ENCODE measurements at places on chromosomes 11 and 22.
A peak's percentile ranks its signal among the peaks of the same experiment; 100 is the strongest.

GRCh38 chr11:87299041-87299481 is 261.3 kb downstream of the TMEM135 start:
- no peak for DNase-seq

DNA sequence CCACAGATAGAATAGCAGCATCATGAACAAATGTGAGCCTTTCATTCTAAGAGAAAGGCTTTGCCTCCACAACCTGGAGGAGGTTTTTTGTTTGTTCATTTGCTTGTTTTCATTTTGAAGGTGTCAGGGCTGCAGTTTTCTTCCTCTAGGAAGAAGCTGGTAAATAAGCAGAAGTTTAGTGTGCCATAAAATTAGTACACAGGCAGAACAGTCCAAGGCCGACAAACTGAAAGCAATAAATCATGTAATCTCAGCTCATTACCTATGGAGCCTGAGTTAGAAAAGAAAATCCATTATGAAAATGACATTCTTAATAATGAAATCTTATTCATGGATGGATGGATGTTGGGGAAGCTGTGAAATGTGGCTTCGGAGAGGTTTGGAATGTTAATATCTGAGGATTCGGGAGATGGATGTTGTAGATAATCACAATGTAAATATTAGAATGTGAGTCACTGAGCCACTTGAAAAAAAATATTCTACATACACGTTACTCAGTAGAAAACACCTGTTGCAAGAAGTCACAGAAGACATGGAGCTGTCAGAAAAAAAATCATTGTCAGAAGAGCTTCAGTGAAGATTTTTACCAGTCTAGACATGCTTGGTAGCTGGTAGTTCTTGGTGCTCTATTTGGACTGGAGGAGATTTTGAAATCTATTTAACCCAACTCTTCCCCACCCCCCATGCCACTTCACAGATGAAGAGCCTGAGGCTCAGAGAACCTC is 15.0 kb upstream of the ZDHHC13 start:
- no peak for DNase-seq

- no peak for DNase-seq
Measured at GRCh38 chr11:47325271-47326041, 27.0 kb downstream of the MYBPC3 start.

- DNase-seq, result peak; percentile 20
Measured at GRCh38 chr11:35165423-35166368, 26.7 kb downstream of the CD44 start.

- no peak for DNase-seq
Measured at GRCh38 chr11:116533186-116533825, 239.5 kb downstream of the BUD13 start.

- peak; percentile 15 for DNase-seq
Measured at GRCh38 chr11:92707173-92707619, 262.3 kb upstream of the MTNR1B start.

DNA sequence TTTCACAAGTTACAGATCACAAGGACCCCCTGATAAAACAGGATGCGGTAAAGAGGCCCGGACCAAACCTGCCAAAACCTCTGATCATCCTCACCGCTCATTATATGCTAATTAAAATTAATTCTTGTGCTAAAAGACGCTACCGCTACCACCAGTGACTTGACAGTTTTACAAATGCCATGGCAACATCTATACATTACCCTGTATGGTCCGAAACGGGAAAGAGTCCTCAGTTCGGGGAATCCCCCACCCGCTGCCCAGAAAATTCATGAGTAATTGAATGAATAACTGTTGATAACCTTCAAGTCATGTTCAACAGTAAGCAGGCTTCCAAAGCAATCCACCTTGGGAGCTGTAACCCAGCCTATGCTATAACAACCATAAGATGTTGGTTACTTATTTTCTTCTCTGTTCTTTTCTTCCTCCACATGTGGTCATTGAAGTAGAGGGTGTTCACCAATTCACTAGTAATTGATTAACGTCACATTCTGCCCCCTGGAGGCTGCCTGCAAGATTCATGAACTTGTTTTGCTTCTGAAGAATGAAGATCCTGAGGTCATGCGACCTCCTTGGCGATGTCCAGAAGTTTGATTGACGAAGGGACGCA is 20.6 kb downstream of the APOBEC3H start:
- DNase-seq, result peak; percentile 74

GRCh38 chr11:134071306-134071705 is 2.4 kb downstream of the JAM3 start:
- DNase-seq, result no peak

DNA sequence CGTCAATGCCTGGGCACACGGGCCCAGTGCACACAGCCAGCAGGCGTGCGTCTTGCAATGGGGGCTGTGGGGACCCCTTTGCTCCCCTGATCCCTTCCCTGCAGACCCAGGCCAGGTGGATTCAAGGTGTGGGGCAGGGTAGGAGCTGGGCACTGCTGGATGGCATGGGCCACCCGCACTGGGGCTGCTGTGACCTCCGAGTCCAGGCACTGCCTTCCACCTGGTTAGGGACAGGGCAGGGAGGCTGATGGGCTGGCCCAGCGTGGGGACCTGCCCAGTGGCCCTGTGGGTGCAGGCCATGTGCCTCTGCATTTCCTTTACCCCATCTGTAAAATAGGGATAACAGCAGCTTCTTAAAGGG is 22.9 kb downstream of the KCNQ1 start:
- DNase-seq, result no peak

- no peak for DNase-seq
Measured at GRCh38 chr11:41675205-41675604, 215.8 kb upstream of the LRRC4C start.

DNA sequence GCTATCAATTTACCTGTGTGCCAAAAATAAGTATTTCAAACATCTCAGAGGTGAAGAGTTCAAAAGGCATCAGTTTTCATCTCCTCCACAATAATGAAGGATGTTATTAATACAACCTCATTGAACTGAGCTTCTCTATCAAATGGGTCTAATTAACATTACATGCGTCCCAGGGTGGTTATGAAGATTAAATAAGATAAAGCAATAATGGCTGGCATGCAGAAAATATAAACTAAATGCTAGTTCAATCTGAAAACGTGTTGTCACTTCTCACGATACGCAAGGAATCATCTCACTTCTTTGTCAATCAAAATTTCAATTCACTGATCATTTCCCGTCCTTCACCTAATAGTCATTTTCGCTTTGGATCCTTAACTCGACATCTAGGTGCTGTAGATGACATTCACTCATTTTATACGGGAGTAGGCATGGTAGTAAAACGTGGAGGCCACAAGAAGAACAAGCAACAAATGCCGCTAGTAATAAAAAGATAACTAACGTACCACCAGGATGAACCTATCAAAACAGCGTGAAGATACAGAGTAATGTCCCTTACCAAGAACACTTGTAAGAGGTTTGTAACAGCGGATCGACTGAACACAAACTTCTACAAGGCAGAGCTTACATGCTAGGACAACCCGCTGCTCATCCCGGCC is 918 bp downstream of the CHORDC1 start:
- no peak for DNase-seq

DNA sequence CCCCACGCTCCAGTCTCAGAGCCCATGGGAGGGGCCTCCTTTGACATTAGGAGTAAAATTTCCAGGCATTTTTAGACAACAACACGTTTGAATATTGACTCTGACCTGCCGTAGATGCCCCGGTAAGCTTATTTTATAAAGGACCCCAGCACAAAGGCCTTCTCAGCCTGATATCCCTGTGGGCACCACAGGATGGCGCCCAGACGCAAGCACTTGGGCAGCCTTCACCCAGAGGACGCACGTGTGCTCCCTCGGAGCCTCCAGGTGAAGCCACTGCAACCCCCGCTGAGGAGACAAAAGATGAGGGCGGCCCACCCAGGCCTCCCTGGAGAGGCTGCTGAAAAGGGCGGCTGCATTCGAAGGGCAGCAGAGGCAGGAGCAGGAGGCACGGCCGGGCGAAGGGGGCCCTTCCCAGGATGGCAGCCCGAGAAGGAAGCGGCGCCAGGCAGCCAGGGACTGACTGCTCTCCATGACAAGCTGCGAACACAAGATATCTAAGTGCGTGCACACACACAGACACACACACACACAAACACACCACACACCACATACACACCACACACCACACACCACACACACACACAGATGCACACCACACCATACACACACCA is 15.2 kb upstream of the TH start:
- peak; percentile 60 for DNase-seq

DNA sequence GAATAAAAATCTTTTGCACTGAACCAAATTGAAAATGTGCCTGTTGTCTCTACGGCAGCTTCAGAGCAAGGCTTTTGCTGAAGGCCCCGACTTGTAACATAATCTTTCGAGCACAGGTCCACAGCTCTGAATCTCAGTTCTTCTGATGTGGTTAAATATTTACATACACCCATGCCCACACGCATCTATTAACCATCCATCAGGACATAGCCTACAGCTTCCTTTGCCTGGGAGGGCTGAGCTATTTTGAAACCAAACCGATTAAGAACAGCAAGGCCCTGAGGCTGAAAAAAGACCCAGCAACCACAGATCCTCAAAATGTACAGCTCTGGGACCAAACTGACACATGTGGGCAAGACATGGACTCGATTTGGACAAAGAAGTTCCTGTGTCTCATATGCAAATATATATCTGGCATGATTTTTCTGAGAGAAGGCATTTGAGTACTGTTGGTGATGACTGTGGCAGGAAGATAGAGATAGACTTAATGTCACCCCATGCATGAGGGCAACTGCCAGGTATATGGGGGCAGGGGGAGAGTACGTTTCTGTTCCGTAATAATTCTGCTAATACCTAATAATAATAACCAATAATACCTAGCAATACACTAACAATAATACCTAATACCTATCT is 322.7 kb upstream of the PLET1 start:
- DNase-seq, result no peak

- no peak for DNase-seq
Measured at GRCh38 chr11:61474013-61474643, 34.4 kb upstream of the LRRC10B start.

GRCh38 chr11:60303661-60304060 is 23.2 kb downstream of the MS4A4A start:
- DNase-seq, result no peak

DNA sequence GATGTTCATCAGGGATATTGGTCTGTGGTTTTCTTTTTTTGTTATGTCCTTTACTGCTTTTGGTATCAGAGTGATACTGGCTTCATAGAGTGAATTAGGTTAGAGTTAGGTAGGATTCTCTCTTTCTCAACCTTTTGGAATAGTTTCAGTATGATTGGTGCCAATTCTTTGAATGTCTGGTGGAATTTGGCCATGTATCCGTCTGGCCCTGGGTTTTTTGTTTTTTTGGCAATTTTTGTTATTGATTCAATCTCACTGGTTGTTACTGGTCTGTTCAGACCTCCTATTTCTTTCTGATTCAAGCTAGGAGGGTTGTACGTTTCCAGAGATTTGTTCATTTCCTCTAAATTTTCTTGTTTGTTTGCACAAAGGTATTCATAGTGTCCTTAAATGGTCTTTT is 54.4 kb downstream of the ATXN10 start:
- DNase-seq, result no peak

- no peak for DNase-seq
Measured at GRCh38 chr11:60951606-60951903, 421 bp downstream of the SLC15A3 start.

GRCh38 chr11:92424281-92424680 is 199.7 kb downstream of the FAT3 start:
- no peak for DNase-seq

DNA sequence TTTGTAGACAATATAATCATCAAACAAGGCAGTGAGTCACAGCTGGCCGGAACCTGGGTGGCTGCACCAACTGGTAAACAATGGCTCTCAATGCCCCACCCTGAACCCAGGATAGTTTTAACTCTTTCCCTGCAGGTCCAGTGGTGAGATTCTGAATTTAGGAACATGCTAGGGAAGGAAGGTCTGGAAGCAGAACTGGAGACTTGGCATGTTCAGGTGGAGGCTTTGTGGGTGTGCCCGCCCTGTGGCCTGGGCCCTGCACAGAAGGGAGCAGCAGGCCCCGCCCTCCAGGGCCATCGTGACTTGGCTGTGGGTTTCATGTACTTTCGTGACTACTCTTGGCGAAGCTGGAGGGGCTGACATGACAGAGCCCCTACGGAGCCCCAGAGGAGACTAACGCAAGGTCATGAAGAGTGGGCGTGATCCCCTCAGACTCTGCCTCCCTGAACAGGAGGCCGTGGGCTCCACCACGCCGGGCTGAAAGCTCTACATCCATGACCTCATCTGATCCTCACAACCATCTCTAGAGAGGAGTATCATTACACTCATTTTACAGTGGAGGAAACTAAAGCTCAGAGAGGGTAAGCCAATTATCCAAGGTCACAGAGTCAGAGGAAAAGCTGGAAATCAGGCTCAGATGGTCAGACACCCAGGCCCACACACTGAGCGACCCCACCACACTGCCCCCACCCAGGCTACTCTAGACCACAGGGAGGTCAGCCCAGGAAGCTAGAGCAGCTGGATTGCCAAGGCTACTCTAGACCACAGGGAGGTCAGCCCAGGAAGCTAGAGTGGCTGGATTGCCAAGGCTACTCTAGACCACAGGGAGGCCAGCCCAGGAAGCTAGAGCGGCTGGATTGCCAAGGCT is 27.3 kb downstream of the MAFF start:
- no peak for DNase-seq

DNA sequence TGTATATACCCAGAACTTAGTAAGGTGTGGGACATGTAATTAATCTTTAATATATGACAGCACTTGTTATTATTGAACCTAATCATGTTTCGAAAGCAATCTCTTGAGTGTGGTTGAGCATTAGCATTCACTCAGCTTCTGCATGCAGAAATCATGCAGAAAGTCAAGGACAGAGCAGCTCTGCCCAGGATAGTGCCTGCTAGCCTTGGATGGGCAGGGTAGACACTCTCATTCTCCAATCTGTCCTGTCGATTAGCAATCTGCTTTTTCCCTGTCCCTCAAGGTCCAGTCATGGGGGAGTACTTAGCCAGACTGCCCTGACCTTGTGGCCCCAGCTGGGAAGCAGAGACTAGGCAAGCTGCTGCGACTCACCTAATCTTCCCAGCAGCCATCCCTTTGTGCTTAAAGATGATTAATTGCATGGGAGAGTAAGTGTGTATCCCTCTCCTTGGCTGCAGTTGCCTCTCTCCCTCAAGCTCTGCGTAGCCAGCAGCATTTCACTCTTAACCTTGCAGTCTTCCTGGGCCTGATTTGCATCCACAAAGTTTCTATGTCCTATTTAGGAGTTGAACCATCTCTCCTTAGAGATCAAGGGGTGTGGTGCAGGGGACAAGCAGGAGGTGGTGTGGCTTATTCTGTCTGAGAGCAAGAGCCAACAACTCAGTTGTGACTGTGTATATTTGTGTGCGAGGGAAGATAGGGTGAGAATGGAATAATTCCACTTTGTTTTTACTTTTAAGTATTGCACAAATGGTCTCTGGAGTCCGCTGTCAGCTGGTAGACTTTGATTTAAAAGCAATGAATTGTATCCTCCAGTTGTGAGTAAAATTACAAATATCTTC is 101.4 kb downstream of the FDX1 start:
- peak; percentile 87 for DNase-seq

All from WERI-Rb-1 (cell line).